C1 segment of cervical spinal cord (tissue), 14 donors: ENCODE measurements at places on chromosomes 16 and 17.

DNA sequence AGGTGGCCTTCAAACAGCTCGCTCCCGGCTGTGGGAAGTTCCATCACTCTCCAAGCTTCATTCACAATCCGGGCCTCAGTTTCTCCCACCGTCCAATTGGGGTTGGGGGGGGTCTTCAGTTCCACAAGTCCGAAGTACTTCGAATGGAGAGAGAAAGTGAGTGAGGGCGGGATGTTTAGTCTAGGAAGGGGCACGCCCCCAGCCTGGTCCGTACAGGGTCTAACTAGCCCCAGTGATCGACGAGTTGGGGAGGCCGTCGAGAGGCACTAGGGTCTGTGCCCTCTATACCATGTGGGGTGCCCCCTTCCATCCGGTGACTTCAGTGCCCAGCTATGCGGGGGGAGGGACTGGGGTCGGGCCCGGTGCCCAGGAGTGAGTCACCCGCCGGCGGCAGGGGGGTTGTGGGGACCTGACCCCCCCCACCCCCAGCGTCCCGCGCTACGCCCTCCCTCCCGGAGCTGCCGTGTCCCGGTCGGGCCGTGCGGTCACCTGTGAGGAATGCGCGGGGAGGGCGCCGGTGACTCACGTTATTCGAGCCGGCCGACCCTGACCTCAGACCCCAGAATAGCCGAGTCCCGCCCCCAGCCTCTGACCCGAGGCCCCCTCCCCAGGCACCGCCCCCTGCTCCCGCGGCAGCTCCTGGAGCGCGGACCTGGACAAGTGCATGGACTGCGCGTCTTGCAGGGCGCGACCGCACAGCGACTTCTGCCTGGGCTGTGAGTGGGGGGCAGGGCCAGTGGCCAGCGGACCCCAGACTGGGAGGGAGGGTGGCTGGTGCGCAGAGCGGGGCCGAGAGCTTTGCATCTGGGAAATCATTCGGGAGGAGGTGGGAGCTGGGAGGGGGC, 658 bp downstream of the TNFRSF12A start:
- DNase-seq, result peak; percentile 39

DNA sequence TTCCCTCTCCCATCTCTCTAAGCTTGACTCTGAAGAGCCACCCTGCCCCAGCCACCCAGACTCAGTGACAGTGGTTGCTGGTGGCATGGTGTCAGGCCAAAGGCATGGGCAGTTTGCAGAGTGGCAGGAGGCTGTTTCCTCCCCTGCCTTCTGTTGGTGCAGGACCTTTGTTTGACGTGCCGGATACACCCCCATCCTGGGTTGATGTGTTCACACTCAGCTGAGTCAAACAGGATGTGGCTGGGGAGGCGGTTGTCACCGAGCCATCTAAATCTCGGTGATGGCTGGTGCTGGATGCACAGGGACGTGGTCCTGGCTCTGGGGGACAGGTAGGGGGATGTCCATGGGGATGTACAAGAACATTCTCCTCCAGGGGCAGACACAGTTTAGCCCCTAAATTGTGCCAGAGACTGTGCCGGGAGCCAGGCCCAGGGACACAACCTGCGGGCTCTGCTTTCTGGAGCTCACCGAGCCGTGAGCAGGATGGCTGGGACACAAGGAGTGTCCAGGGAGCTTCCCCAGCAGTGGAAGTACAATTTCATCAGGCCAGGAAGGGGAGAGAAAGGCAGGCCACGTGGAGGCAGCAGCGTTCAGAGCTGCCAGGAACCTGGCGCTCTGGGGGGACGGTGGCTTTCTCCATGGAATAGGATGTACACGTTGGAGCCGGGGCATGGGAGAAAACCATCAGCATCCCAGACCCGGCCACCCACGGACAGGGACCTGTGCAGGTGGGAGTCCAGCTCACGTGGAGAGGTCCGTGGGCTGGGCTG, 264.2 kb downstream of the SEC14L1 start:
- DNase-seq, result no peak

- DNase-seq, result no peak
These were observed 30.1 kb downstream of the LCMT1 start for GRCh38 chr16:25141648-25142047.

GRCh38 chr17:37576281-37576680, 32.9 kb downstream of the SYNRG start:
- DNase-seq, result no peak

DNA sequence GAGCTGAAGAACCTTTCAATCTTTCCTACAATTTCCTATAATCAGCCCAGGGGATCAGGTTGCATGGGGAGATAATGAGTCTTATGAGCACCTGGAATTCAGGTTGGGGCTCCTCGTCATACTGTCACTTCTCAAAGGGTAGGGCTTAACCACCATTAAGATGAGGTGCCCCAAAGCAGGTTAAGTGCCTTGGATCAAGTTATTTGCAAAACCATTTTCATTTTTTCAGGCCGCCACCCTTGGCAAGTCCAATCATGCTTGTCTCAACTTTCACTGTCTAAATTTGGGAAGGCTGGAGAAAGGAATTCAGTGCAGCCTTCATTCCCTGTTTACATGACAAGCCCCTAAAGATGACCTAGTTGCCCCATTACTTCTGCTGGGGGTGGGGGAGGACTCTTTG, 44.9 kb upstream of the TANGO6 start:
- DNase-seq, result no peak

DNA sequence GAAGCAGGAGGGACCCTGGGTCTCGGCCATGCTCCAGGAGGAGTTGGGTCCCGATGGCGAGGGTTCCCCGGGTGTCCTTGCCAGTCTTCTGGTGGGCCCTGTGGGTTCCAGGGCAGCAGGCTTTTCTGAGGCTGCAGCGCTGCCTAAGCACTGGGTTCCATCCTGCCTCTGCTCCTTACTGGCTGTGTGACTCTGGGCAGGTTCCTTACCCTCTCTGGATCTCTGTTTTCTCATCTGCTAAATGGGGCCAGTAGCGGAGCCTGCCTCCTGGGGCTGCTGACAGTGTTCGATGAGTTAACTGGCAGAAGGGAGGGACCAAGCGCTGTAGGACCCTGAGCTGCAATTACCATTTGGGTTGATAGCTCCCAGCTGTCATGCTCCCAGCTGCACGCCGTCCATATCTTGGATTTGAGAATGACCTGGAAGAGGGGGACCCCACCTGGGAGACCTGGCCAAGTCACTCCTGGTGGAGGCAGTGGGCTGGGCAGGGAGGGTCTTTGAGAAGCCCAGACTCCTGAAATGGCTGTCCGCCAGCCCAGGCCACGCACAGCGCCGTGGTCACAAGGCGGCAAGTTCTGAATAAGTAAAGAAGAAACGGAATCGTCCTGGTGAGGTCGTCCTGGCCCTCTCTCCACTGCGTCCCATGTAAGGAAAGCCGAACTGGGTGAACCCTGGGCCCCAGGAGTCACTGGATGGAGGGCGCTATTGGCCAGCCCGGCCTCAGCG, 47.2 kb upstream of the GSE1 start:
- DNase-seq, result no peak

- DNase-seq, result no peak
These were observed 3.3 kb upstream of the SLFN12L start for GRCh38 chr17:35540589-35541404.

DNA sequence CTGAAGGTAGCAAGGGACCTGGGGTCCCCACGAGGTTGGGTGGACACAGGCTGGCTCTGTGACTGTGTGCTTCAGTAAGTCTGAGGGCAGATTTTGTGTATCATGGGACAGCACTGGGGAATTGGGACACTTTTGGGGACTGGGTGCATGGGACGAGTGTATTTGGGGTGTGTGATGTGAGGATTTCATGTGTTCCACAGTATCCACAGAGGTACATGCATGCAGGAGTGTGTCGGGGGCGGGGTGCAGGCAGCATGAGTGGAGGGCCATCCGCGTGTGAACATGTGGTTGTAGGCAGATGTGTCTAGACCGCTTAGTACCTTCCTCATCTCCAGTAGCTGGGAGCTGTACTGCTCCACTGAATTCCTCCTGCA, 1.1 kb upstream of the DLX3 start:
- no peak for DNase-seq

- DNase-seq, result no peak
These were observed 6.8 kb upstream of the CYB5B start for GRCh38 chr16:69417520-69418199.

DNA sequence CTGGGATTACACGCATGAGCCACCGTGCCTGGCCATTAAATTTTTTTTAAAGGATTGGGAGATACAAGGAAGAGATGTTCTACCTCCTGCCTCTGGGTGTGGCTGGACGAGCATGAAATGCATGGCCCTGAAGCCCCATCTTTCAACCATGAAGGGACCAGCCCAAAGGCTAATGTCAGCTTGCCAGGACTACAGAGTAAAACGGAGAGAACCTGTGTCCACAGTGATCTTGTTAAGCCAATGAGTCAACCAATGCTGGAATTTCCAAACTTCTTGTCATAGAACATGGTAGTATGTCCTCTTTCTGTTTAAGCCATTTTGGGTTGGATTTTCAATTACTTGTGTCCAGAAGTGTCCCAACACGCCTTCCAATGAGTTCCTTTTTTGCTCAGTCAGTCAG, 71.3 kb downstream of the RTN4RL1 start:
- DNase-seq, result no peak

GRCh38 chr16:70753694-70754325, 47.1 kb downstream of the VAC14 start:
- DNase-seq, result no peak

DNA sequence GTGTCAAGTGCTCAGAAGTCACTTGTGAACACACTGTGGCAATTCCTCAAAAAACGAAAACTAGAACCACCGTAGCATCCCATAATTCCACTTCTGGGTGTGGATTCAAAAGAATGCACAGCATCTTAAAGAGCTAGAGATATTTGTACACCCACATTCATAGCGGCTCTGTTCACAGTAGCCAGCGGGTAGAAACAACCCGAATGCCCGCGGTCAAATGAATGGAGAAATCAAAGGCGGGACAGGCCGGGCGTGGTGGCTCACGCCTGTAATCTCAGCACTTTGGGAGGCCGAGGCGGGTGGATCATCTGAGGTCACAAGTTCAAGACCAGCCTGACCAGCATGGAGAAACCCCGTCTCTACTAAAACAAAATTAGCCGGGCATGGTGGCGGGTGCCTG, 337.5 kb downstream of the SEC14L1 start:
- DNase-seq, result no peak

DNA sequence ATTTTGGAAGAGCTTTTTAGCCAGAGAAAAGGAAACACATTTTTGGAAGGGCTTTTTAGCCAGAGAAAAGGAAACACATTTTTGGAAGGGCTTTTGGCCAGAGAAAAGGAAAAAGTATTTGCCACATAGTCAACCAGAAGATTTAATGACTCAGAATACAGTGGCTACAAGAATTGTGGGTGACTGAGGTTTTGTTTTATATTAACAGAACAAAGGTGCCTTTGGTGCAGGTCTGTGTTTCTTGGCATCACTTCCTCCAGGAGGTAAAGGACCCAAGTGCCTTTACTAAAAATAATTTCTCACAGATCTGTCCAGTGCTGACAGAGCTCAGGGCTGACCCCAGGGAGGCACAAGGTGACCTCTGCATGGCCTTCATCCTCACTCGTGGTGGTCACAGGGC, 363.1 kb downstream of the CA10 start:
- no peak for DNase-seq

DNA sequence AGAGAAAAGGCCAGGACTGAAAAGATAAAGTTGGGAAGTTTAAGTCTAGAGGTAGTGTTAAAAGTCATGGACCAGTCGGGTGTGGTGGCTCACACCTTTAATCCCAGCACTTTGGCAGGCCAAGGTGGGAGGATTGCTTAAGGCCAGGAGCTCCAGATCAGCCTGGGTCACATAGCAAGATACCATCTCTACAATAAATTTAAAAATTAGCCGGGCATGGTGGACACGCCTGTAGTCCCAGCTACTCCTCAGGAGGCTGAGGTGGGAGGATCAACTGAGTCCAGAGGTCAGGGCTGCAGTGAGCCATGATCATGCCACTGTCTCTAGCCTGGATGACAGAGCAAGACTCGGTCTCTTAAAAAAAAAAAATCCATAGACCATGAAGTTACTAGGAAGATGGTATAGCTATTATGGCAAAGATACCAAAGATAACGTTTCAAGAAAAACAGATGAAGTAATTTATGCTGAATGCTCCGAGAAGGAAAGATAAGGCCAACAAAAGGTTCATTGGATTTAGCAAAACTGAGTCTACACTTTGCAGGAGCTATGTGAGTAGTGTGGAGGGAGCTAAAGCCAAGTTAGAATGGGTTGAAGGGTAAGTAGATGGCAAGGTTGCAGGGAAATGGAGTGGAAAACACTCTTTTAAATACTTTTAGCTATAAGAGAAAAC, 11.7 kb downstream of the TRIM37 start:
- DNase-seq, result no peak

DNA sequence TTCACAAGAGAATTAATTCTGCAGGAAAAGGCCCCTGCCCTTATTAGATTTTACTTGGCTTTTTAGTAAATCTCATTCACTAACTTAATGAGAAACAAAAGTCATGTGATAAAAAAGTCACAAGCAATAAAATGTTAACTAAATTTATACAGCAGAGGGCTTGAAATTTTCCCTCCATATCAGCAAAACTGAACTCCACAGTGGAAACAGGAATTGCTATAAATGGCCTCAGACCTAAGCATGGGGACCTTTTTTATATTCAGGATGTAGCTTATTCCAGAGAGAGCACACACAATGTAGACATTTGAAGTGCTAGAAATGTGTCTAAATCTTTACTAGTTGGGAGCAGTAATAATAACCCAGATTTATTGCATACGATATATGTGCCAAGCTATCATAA, 291.5 kb downstream of the C16orf95 start:
- DNase-seq, result no peak

GRCh38 chr17:50856431-50856830, 9.7 kb downstream of the TOB1 start:
- DNase-seq, result no peak

DNA sequence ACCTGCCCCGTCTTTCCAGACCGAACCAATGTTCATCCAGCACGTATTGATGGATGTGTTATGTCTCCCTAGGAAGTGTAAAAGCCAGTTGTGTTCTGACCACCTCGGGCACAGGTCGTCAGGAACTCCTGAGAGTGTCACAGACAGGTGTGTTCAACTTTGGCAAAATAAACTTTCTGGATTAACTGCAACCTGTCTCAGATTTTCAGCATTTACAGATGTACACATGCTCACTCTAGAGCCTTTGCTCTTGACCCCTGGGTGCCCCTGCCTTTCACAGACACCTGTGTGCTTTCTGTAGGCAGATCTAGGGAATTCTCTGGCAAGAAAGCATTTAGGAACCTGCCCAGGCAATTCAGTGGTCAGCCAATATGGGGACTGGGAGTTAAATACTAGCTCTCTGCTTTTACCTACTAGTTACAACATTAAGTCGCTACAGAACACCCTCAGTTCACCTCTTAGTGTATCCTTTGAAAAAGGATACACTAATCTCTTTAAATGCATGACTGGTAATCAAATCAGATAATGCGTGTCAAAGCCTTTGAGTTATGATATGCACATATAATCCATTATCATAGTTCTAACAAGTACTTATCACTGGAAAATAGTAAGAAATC, 188.9 kb downstream of the CPPED1 start:
- no peak for DNase-seq
